Heart left ventricle (tissue), 16 donors: ENCODE measurements at places on chromosomes 11 and 22. TPM values are rescaled to one million over a fixed set of nuclear protein-coding genes. Genes with fewer than 3 reads are reported as not detected.

The FAM76B gene
- polyA plus RNA-seq, result 4.9 TPM

The PNPLA3 gene
- 0.18 TPM for polyA plus RNA-seq

The KCTD14 gene
- polyA plus RNA-seq, result 0.23 TPM

The SYVN1 gene
- 34.5 TPM for polyA plus RNA-seq

The ENTHD1 gene
- not detected for polyA plus RNA-seq

The OR2D3 gene
- polyA plus RNA-seq, result not detected

The OSM gene
- polyA plus RNA-seq, result 0.27 TPM
